Foreskin keratinocyte (primary cell): ENCODE measurements at places on chromosomes 7 and 10. TPM values are rescaled to one million over a fixed set of nuclear protein-coding genes. Genes with fewer than 3 reads are reported as not detected.

Gene GTF2I
- polyA plus RNA-seq, result 16.5 and 17.0 TPM in 2 replicates

Gene ADAM8
- 94.3 and 134 TPM in 2 replicates for polyA plus RNA-seq

Gene IGF2BP3
- polyA plus RNA-seq, result 10.1 and 10.3 TPM in 2 replicates

Gene MKX
- 0.03 TPM in 1 of 2 replicates, not detected in the other for polyA plus RNA-seq

Gene CC2D2B
- polyA plus RNA-seq, result 0.07 TPM in 1 of 2 replicates, not detected in the other

Gene SDK1
- 0.24 and 0.35 TPM in 2 replicates for polyA plus RNA-seq

Gene ST8SIA6
- not detected in 2 replicates for polyA plus RNA-seq

Gene OR2A7
- polyA plus RNA-seq, result 1.0 and 2.5 TPM in 2 replicates

Gene NANOS1
- polyA plus RNA-seq, result 0.99 and 1.1 TPM in 2 replicates

Gene BICC1
- 0.29 and 0.54 TPM in 2 replicates for polyA plus RNA-seq

- no peak for DNase-seq
Observed at GRCh38 chr10:28905371-28905770, 228.1 kb downstream of the BAMBI start.

GRCh38 chr10:3976718-3977117 lies 191.7 kb upstream of the KLF6 start:
- no peak for DNase-seq

- DNase-seq, result no peak
Observed at GRCh38 chr10:112278871-112279270, 4.3 kb upstream of the TECTB start.

- DNase-seq, result no peak
Observed at GRCh38 chr10:114233482-114233881, 5.6 kb upstream of the VWA2 start.

- DNase-seq, result no peak
Observed at GRCh38 chr10:71790749-71791440, 17.6 kb upstream of the VSIR start.

DNA sequence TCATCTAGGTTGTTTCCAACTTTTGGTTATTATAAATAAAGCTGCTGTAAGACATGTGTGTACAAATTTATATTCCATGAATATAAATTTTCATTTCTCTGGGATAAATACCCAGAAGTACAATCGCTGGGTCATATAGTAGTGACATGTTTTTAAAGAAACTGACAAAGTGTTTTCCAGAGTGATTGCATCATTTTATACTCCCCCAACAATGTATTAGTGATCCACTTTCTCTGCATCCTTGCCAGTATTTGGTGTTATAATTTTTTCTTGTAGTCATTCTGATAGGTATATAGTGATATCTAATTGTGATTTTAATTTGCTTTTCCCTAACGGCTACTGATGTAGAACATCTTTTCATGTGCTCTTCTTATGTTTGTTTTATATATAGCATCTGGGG lies 27.0 kb upstream of the ARHGAP21 start:
- no peak for DNase-seq

DNA sequence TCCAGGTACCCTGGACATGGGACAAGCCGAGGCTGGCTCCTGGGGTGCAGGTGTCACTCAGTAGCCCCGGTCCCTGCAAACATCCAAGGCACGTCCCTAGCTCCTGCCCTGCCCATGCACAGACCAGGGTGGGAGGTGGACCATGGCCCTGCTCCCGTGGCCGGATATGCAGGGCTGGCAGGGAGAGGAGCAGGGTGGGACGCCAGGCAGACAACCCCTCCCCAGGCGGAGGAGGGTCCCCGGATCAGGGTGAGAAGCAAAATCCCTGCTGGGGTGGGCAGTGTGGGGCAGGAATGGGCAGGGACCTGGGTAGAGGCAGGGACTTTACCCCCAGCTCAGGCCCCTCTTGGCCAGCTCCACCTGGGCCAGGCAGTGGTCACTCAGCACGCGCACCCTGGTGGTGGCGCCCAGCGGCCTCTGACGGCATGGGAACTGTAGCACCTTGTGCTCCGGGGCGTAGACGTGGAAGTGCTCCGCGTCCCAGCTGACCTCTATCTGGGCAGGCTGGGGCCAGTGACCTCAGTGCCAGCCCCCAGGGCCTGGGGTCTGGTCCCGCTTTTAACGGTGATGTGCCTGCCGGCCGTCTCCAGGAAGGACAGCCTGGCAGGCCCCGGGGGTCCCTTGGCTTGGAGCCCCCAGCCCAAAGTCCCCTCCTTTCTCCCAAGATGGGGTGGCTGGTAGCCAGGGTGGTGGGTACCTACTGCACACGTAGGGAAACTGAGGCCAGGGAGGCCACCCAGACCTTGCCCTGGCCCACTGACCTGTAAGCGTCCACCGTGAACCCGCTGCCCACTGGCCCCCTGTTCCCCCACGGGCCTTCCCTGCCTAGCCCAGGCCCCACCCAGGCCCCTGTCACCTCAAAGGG lies 1.2 kb downstream of the GRIFIN start:
- DNase-seq, result no peak

GRCh38 chr7:100728196-100728595 lies 5.2 kb upstream of the ZAN start:
- no peak for DNase-seq

DNA sequence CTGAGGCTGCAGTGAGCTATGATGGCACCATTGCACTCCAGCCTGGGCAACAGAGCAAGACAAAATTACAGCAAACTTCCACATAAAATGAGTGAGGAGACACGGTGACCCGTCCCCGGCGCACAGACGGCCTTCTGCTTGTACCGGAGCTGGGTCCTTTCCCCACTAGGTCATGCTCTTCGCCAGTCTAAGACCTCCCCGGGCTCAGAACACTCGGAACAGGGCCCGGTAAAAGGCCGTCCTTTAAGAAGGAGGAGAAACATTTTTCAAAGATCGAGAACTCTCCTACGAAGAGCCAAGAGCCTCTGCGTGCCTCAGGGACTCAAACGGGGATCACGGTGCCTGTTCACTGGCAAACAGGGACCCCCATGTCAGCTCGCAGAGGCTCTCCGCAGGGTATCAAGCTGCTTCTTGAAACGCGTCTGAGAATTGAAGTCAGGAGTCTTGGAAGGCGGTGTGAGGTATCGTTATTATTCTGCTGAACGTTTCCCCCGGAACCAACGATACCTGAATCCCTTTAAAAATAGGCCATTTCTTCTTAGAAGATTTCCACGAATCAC lies 9.0 kb downstream of the CARD11 start:
- no peak for DNase-seq

DNA sequence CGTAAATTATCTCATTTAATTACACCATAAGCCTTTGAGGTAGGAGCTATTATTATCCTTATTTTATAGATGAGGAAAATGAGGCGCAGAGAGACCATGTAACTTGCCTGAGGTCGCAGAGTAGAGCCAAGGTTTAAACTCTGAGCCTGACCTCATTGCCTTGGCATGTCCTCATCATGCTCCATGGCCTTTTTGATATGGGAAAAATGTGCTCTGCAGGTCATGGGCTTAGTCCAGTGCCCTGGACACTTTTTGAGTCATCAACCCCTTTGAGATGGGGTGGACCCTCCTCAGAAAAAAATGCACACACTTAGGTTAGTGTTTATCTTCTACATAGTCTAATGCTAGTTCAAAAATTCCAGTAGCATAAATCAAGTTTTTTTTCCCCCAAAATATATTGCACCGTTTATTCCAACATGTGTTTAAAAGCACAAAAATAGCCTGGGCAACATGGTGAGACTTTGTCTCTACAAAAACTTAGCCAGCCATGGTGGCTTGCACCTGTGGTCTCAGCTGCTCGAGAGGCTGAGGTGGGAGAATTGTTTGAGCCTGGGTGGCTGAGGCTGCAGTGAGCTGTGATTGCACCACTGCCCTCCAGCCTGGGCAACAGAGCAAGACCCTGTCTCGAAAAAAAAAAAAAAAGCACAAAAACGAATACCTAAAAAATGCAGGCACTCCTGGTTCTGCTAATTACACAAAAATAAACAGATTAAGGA lies 28.6 kb upstream of the TMEM178B start:
- DNase-seq, result no peak

GRCh38 chr7:101927389-101927788 lies 110.0 kb downstream of the CUX1 start:
- no peak for DNase-seq

GRCh38 chr7:137591421-137591837 lies 247.9 kb upstream of the PTN start:
- DNase-seq, result no peak

GRCh38 chr10:124005991-124006392 lies 87.4 kb downstream of the CHST15 start:
- no peak for DNase-seq

- no peak for DNase-seq
Observed at GRCh38 chr10:43734716-43735115, 86.0 kb upstream of the ZNF32 start.

GRCh38 chr10:101826852-101827434 lies 8.7 kb upstream of the OGA start:
- DNase-seq, result no peak

GRCh38 chr7:83468251-83468739 lies 180.6 kb downstream of the SEMA3E start:
- peak; percentile 99 for DNase-seq

DNA sequence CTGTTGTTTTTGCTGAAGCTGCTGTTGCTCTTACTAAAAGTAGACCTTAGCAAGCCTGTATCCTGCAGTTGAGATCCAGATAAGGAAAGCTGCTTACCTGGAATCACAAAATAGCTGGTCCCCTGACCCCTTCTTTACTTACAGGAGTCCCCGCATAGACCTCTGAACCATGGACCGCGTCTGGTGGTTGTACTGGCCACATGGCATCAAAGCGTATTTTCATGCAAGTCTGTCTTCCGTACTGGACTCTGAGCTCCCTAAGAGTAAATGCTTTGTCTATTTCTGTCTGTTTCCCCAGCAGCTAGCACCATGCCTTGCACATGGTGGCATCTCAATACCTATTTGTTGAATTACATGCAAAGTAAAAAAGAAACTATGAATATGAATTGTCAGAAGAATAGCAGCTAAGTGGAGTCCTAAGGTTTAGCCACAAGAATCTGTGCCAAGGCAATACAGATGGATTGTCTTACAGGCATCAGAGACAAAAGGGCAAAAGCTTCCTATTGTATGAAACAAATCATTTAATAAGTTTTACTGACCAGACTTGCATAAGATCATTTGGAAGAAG lies 159.2 kb downstream of the PAXIP1 start:
- DNase-seq, result no peak

DNA sequence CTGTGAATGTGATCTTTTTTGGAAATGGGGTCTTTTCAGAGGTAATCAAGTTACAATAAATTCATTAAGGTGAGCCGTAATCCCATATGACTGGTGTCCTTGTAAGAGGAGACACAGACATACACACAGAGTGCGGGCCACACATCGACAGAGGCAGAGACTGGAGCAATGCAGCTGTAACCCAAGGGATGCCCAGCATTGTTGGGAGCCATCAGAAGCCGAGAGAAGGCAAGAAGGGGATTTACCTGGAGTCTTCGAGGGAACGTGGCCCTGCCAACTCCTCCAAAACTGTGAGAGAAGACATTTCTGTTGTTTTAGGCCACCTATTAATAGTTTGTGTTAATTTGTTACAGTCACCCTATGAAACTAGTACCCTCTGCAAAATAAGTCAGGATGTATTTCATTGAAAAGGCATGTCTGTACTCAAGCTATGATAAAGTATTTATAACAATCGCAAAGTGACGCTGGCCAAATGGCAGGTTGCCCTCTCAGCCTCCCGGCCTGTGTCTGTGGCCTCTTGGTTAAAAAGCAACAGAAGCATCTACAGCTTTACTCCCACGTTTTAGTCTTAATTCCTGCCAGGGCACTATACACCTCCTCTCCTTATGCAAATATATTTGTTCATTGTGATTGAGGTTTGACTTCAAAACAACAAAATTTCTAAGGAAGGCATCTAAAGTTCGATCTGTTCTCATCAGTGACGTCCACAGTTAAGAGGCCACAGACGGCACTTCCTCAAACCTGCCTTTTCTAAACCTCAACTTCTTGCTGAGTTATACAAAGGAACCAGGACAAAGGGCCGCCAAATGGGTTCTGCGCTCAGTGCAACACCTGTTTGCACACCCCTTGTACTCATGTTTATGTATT lies 46.8 kb downstream of the HIPK2 start:
- DNase-seq, result no peak

- no peak for DNase-seq
Observed at GRCh38 chr10:132538031-132538789, 623 bp downstream of the INPP5A start.

GRCh38 chr7:7785344-7785973 lies 67.1 kb upstream of the RPA3 start:
- DNase-seq, result no peak

DNA sequence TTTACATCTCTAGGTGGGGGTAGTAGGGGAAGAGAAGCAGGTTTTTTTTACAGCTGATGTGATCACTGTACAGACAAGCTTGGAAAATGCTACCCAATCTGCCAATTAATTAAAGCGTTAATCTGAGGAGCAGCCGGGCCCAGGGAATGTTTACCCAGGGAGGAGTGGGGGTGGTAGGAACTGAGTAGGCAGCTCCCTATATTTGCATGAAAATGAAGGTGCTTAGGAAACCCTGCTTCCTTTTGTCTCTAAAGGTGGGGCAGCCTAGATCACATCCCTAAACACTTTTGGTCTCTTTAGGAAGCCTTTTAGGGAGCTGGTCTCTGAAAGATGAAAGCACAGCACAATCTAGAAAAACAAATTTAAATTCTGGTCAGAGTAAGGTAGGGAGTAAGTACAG lies 53.0 kb upstream of the NFKB2 start:
- DNase-seq, result peak; percentile 48

- DNase-seq, result no peak
Observed at GRCh38 chr10:131929122-131929845, 28.5 kb downstream of the PPP2R2D start.

DNA sequence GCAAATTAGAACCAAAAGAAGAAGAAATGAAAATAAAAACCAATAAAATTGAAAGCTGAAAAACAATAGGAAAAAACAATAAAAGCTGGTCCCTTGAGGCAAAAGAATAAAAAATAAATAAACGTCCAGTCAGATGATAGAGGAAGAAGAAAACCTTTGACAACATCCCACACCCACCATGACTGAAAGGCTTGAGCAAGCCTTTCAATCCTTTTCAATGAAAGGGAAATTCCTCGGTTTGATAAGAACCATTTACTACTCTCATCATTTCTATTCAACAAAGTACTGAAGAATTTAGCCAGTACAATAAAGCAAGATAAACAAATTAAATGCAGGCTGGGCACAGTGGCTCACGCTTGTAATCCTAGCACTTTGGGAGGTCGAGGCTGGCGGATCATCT lies 3.8 kb downstream of the SLC25A40 start:
- no peak for DNase-seq

GRCh38 chr10:132179551-132180392 lies 7.0 kb upstream of the DPYSL4 start:
- DNase-seq, result no peak
